ENCODE measurements at places on chromosomes 6 and 20.
A peak's percentile ranks its signal among the peaks of the same experiment; 100 is the strongest.

DNA sequence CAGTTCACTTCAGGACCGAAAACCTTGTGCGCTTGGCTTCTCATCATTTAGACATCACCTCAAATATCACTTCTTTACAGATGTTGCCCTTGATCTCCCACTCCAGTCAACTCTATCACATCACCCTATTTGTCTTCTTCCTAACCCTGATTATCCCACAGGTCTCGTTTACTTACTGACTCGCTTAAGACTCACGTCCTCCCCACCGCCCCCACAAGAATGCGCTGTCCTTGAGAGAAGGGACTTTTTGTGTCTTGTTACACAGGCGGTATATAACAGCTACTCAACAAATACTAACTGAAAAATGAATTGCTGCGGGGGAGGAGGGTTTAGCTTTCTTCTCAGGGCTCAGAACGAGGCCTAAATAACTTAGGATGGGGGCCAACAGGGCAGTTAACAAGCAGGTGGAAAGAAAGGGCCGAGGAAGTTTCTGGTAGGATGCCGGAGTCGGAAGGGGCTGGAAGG, 527 bp downstream of the TOMM34 start:
- DNase-seq, result no peak

- DNase-seq, result no peak
Observed at GRCh38 chr20:8209061-8209460, 77.0 kb downstream of the PLCB1 start.

GRCh38 chr6:99393366-99393697, 663 bp downstream of the COQ3 start:
- DNase-seq, result no peak

- DNase-seq, result no peak
Observed at GRCh38 chr6:140355476-140355875, 981.0 kb upstream of the CITED2 start.

- no peak for DNase-seq
Observed at GRCh38 chr20:59629141-59630045, 25.1 kb downstream of the PHACTR3 start.

GRCh38 chr6:170448317-170448716, 104.8 kb downstream of the PSMB1 start:
- no peak for DNase-seq

DNA sequence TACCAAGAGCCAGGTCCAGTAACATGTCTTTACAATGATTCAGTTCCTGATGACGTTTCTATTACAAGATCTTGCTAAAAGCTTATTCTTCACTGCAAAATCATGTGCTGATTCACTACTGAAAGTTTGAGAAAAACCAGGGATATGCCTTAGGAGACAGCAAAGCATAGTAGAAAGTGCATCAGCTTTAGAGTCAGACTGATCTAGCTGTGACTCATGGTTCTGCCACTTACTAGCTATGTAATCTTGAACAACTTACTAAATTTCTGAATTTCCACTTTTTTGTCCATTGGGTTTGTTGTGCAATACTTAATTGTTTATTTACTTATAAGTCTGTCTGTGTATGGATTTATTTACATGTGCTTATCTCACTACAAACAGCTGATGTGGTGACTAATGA, 198.5 kb upstream of the RSPO3 start:
- DNase-seq, result peak; percentile 41

- no peak for DNase-seq
Observed at GRCh38 chr20:63574829-63575743, 1.0 kb upstream of the HELZ2 start.
